ENCODE measurements at places on chromosomes 16 and 17.

DNA sequence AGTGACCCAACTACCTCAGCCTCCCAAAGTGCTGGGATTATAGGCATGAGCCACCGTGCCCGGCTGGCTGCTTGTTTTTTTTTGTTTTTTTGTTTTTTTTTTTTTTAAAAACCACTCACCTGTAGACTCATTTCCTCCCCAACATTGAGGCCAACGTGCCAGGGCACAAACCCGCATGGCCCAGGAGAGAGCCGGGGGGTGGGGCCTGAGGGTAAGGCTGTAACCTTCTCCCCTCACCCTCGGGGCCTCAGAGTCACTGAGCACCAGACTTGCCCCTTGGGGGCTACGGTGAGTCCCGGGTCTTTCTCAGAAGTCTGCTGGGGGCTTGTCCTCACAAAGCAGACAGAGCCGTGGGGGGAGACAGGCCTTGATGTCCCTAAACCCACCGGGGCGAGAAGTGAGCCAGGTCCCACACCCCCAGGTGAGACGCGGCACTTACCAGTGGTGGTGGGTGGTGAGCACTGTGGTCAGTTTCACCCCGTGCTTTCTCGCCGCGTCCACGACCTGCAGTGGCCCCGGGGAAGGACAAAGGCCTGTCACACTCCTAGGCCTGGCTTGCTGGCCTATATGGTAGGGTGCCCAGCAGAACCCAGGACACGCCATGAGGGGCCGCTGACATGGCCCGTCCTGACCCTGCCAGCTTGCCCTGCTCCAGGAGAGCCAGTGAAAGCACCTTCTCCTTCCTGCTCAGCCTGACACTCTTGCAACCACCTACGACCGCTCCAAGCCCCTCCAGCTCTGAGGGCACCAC lies 4.6 kb downstream of the HAGH start:
- no peak for DNase-seq

GRCh38 chr16:21097151-21097550 lies 53.5 kb downstream of the DNAH3 start:
- DNase-seq: no peak

GRCh38 chr17:43434902-43435319 lies 36.1 kb downstream of the ARL4D start:
- DNase-seq: no peak

DNA sequence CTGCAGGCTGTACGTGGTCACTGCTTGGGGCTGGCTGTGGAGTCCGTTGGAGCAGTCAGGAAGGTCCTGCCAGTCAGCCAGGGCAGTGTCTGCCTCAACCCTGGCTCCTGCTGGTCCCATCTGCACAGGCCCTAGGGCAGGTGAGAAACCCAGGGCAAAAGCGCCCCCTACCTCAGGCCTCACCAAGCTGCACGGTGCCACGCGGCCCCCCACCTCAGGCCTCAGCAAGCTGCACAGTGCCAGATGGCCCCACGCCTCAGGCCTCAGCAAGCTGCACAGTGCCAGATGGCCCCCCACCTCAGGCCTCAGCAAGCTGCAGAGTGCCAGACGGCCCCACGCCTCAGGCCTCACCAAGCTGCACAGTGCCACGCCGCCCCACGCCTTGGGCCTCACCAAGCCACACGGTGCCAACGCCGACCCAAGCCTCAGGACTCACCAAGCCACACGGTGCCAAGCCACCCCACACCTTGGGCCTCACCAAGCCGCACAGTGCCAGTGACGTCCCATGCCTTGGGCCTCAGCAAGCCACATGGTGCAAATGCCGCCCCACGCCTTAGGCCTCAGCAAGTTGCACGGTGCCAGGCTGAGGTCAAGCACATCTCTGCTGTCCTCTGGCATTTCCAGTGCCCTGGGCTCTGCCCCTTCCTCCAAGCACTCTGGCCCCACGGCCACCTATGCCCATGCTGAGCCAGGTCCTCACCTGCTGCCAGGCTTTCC lies 5.5 kb downstream of the TMEM204 start:
- no peak for DNase-seq

DNA sequence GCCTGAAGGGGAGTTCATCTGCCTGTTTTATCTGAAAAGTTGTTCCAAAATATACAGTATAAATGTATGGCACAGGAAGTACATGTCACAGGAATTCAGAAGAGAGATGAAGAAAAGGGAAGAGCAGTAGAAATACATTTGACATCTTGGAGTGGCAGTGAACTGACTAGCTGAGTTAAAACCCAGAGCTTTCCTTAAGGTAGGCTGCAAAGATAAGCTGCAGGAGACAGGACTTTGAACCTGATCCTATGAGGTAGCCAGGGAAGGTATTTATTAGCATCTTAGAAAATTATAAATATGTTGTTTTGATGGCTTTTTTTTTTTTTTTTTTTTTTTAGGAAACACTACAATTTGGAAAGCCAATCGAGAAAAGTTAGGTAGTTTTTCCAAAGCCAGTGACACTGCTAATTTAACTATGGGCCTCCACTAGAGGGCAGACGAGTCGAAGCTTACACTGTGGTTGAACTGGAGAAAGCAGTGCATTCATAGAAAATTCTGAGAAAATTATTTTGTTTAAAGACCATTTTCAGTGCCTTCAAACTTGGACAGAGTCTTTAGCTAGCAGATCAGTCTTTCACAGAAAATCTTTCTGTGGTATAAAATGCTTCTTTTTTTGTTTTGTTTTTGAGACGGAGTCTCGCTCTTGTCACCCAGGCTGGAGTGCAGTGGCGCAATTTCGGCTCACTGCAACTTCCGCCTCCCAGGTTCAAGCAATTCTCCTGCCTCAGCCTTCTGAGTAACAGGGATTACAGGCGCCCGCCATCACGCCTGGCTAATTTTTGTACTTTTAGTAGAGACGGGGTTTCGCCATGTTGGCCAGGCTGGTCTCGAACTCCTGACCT lies 122.3 kb downstream of the SSH2 start:
- DNase-seq: peak; percentile 78

GRCh38 chr17:5630434-5630833 lies 46.1 kb upstream of the NLRP1 start:
- no peak for DNase-seq

- no peak for DNase-seq
Measured at GRCh38 chr17:77543801-77544200, 403.0 kb downstream of the SEC14L1 start.

- DNase-seq: no peak
Measured at GRCh38 chr17:34750004-34750403, 170.6 kb downstream of the TMEM132E start.

All from endothelial cell (in vitro differentiated cells).